Activated CD4-positive, alpha-beta T cell treated with anti-CD3 and anti-CD28 coated beads, Interleukin-2, amount 10 ng/mL, durations not matched to agents 24 days and 14 days (primary cell): ENCODE measurements at places on chromosomes 6 and 20. TPM values are rescaled to one million over a fixed set of nuclear protein-coding genes. Genes with fewer than 3 reads are reported as not detected.

DNA sequence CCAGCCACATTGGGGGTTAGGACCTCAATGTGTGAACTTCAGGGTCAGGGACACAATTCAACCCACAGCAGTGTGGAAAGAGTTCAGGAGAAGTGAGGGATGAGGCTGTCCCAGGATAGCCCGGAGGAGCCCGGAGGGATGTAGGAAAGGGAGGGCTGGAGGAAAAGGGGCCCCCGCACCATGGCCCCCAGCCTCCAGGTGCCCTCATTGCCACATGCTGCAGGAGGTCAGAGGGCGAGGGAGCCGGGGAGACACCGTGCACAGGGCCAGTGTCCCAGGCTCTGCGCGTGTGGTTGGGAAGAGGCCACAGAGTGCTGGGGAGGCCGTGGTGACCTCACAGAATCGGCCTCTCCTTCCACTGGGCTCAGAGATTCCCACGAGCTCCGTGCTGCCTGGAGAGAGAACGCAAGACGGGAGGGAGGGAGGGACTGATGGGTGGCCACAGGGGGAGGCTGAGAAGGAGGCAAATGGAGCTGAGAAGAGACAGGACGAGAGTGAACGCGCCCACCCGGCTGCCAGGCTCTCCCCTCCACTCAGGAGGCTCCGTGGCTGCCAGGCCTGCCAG, 215.1 kb downstream of the DLL1 start:
- no peak overlapping the region for H3K4me3 ChIP-seq
- H3K27ac ChIP-seq: no peak overlapping the region
- no peaks in the 10 kb centered on the region for H3K4me1 ChIP-seq

- no peaks in the 10 kb centered on the region for H3K36me3 ChIP-seq
- H3K27ac ChIP-seq: no peak overlapping the region
- DNase-seq: no peak
Observed at GRCh38 chr6:133645966-133646740, 242.8 kb upstream of the TCF21 start.

DNA sequence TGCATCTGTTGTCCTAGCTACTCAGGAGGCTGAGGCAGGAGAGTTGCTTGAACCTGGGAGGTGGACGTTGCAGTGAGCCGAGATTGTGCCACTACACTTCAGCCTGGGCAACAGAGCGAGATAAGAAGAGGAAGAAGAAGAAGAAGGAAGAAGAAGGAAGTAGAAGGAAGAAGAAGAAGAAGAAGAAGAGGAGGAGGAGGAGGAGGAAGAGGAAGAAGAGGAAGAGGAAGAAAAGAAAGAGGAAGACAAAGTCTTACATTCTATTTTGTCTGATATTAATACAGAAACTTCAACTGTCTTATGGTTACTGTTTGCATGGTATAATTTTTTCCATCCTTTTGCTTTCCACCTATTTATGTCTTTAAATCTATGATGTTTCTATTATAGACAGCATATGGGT, 7.2 kb upstream of the NELFCD start:
- no peak overlapping the region for H3K4me3 ChIP-seq
- no peak for DNase-seq
- H3K27ac ChIP-seq: no peak overlapping the region
- no peaks in the 10 kb centered on the region for H3K4me1 ChIP-seq

DNA sequence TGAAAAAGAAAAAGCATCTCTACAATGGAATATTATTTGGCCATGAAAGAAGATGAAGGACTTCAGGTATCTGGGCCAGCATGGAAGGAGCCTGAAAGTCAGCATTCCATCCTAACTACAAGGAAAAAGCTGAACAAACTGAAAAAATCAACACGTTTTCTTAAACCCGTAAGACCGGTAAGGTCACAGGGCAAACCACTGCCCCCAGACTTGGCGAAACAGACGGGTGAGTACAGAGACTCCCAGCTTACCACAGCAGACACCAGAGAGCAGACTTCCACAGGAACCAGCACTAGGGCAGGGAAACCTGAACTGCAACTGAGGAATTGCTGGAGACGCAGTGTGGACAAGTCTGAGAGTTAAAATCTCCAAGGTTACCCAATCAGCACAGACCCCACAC, 31.4 kb downstream of the BEND3 start:
- H3K4me1 ChIP-seq: peaks cover 10% of the 10 kb centered on the region
- no peaks in the 10 kb centered on the region for H3K27me3 ChIP-seq
- DNase-seq: no peak
- peaks cover 24% of the 10 kb centered on the region for H3K36me3 ChIP-seq
- H3K4me3 ChIP-seq: no peak overlapping the region

- no peak overlapping the region for H3K4me3 ChIP-seq
- no peaks in the 10 kb centered on the region for H3K4me1 ChIP-seq
- no peaks in the 10 kb centered on the region for H3K27me3 ChIP-seq
- no peaks in the 10 kb centered on the region for H3K36me3 ChIP-seq
Observed at GRCh38 chr6:162387718-162388382, 339.7 kb downstream of the PRKN start.

- peaks cover 8% of the 10 kb centered on the region for H3K36me3 ChIP-seq
- H3K27me3 ChIP-seq: no peaks in the 10 kb centered on the region
- peak; percentile 80 for DNase-seq
- H3K27ac ChIP-seq: peak overlapping the region; percentile 82
- H3K4me3 ChIP-seq: peak overlapping the region; percentile 100
Observed at GRCh38 chr6:53066077-53066417, 843 bp downstream of the FBXO9 start.

DNA sequence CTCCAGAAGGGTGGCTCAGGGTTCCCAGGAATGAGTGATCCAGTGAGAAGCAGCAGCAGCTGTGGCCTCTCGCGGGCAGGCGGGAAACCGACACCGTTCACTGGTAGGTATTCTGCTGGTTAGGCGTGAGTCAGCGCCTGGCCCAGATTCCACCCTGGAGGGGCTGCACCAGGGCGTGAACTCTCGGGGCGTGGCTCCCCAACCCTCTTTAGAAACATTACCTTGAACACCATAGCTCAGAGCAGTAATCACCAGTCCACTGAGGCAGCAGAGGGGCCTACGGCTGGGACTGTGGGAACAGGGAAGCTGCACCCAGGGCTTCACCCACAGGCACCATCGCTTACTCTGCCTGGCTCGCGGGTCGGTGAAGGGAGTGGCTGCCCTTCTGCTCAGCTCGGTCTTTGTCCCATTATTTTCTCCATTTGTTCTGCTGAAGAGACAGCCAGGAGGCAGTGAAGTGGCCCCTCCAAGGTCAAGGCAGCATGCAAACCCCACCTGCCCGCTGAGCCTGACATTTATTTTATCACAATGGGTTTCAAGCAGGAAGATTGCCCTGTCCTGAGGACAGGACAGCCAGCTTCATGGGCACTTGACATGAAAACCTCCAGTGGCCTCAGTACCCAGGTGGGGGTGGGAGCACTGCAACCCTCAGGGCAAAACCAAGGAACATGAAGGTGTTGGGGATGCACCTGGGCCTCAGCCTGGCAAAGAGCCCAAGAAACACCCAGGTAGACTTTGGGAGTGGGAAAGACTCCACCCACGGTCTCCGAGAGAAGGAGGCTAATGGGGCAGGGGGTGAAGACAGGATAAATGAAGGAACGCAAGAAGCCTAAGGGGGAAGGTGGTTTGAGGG, 51.0 kb upstream of the CD93 start:
- H3K36me3 ChIP-seq: no peaks in the 10 kb centered on the region
- no peak overlapping the region for H3K27ac ChIP-seq
- peaks cover 18% of the 10 kb centered on the region for H3K4me1 ChIP-seq

The CTCFL gene
- total RNA-seq: not detected in 2 replicates

The FAM162B gene
- total RNA-seq: not detected in 2 replicates
